ENCODE measurements at places on chromosomes 5 and 9.

DNA sequence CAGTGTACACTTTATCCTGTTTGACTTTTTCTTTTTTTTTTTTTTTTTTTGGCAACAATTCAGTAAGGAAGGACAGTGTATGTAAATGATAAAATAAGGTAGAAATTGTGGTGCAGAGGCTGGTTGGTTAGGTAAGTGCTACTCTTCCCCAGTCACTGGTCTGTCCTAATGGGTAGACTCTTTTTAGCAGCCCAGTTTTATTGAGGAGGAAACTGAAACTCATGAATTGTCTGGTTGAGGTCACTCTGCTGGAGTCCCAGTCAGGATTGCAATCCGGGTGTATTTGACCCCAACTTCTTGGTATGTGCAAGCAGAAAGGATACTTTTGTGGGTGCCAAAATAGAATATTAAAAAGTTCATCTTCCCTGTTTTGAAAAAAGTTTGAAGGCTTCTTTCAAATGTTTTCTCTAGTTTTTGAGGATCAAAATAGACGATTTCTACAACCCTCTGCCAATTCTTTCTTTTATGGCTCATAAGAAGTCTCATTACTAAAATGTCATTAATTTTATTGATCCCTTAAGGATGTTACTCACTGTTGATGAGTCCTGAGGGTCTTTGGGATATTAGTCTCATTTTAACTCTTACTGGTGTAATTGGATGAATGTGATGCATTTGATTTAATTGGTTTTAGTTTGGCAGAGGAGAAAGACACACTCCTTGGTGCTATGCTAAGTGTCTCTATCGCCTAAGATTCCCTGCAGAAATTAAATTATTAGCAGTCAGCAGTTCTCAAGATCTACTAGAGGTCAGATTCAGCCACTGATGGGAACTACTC lies 171.9 kb downstream of the KDM4C start:
- no peak for DNase-seq

DNA sequence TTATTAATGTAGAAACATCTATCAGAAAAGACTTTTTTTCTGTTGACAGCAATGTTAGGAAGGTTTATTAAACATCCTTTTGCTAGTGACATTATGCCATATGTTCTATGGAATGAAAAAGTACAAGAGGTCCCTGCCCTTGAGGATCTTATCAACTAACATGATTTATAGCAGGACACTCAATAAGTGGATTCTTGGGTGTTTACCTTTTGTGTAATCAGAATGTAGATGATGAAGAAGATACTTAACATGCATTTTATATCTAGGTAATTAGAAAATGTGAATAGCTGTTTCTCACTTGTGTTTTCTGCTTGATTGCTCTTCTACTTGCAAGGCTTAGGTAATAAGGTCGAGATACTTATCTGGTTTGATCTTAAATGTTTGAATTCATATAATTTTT lies 4.9 kb downstream of the HMGCR start:
- DNase-seq, result no peak

DNA sequence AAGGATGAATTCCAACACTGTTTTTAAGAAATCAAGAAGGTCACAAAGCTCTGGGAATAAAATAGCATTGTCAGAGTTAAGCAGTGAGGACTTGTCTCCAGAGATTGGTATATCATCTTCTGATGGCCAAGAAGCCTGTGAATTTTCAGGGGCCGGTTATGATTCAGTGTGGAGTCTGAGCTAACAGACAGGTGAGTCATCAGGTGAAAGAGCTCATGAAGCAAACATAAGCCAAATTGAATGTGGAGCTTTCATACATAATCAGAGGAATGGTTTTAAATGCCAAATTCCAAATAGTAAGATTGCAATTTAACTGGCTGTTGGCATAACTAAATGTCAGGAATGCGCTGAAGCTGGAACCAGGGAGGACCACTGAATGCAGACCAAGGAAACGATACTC lies 494.2 kb downstream of the MTRR start:
- no peak for DNase-seq

DNA sequence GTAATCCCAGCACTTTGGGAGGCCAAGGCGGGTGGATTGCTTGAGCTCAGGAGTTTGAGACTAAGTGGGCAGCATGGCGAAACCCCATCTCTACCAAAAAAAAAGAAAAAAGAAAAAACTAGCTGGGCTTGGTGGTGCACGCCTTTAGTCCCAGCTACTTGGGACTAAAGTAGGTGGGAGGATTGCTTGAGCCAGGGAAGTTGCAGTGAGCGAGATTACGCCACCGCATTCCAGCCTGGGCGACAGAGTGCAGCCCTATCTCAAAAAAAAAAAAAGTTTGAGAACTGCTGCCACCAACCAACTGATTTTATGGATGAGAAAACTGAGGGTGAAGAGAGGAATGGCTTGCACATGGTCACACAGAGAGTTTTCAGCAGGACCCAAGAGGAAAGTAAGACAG lies 175.1 kb downstream of the DOCK8 start:
- no peak for DNase-seq

- no peak for DNase-seq
Measured at GRCh38 chr5:138011991-138012390, 20.9 kb downstream of the FAM13B start.

GRCh38 chr9:2043243-2043642 lies 28.1 kb downstream of the SMARCA2 start:
- DNase-seq, result no peak

GRCh38 chr9:95311961-95312360 lies 5.5 kb downstream of the FANCC start:
- no peak for DNase-seq

GRCh38 chr9:16825331-16825725 lies 45.1 kb downstream of the BNC2 start:
- peak; percentile 33 for DNase-seq

DNA sequence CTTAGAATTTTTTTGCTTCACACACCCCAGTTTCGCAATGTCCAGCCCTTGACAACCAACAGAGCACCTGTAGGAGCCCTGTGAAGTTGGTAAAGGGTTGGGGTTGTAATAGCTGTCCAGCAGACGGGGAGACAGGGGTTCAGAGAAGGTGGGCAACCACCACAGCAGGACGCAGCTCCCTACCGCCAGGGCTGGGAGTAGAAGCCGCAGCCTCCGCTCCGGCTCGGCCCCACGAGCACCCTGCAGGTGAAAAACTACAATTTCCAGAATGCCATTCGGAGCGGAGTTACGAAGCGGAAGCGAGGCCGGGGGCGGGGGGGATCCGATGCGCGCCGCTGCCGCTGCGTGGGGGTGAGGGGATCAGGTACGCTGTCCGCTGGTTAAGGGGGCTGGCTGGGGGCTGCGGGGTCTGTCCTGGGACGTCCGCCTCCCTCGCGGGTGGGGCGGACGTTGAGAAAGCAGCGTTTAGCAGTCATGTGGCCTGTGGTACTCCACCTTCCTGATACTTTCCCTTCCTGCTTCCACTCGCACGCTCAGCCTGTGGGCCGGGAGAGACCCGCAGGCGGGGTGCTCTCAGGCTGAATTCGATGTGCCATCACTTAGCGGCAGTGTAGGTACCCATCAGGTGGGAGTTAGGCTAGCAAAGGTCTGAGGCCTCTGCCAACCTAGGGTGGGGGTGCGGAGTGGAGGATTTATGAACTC lies at the start of gene TRMT10B:
Gene TRMT10B (plus strand): TSS at position 317 of the 702 bp plus-strand sequence. CDS start 8,127 bp downstream, outside the sequence.
- peak; percentile 62 for DNase-seq

GRCh38 chr5:124179819-124180218 lies 566.6 kb downstream of the ZNF608 start:
- peak; percentile 53 for DNase-seq

DNA sequence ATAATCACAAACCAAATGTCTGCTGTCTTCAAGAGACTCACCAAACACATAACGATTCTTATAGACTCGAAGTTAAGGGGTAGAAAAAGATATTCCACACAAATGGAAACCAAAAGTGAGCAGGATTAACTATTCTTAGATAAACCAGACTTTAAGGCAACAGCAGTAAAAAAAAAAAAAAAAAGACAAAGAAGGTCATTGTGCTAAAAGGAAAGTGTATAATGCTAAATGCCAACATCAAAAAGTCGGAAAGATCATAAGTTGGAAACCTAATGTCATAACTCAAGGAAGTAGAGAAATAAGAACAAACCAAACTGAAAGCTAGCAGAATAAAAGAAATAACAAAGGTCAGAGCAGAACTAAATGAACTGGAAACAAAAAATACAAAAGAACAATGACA lies 714.6 kb downstream of the SEMA5A start:
- DNase-seq, result no peak

DNA sequence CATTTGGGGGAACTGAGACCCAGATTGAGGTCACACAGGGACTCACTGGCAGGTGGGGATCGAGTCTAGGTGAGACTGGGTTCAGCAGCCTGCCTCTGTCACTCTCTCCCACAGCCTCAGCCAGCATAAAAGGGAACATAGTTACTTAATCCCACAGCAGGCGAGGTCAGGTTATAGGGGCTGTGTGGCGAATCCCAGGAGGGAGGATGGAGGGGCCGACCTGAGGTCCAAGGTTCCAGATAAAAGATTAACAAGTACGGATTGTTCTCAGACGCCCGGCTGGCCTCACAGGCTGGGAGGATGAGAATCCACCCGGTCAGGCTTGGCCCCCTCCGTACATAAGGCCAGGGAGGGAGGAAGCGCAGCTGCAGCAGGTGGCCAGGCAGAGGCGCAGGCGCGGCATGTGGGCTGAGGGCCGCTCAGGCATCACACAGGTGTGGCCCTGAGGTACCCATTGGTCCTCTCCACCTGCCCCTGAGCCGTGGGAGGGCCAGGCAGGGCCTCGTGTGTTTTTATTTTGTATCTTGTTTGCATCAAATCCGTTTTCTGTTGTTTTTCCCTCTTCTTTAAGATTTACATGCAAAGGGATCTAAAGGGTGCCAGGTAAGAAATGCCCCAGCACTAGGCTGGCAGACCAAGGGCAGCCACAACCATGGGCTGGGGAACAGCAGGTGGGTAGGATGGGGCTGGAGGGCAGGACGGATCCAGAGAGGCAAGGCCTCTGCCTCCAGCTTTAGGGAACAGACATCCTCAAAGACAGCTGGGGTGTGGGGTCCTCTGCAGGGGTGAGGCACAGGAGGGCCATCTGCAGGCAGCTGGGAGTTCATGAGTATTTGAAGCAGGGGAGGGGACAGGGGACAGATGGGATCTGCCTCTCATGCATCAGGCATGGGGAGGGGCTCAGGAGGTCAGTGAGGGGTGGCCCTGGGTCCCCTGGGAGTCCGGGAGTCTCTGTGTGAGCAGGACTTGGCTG lies 3.6 kb downstream of the SUSD3 start:
- no peak for DNase-seq

DNA sequence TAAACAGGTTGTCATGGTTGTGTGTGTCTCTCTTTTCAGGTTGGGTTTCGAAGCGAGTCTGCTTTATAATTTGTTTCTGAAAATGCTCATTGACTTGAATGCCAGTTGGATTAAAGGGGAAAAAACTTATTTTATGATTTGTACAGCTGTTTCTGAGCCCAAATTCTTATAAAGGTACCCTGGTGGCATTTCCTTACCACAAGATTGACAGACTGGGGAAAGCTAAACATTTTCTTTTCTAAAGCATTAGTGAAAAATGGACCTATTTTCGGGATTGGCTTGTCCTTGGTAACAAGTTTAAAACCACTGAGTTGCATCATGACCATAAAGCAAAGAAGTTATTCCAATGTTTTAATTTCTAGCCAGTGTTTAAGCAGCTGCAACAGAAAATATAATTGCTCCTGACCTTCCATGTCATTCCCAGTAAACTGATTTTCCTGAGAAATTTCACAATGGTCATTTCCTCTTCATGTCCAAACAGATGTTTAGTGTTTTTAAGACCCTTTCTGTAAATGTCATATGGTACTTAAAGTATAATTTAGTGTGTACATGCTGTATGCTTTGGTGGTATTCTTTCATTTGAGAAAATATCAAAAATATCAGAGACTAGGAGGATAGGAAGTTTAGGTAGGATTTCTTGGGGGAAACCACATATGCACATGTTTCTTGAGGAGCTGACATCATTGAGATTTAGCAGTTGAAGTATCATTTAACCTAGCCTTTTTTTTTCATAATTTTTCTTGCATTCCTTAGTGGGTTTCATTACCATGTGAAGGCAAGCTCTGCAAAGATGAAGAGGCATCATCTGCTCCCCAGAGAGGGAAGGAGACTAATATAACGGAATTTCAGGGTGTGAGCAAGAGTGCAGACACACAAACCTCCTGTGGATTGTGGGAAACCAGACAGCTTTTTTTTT lies 667.1 kb upstream of the RGMB start:
- DNase-seq, result peak; percentile 86

GRCh38 chr5:121872856-121873255 lies 21.2 kb downstream of the FTMT start:
- DNase-seq, result no peak

GRCh38 chr9:129472651-129473102 lies 148.2 kb downstream of the C9orf50 start:
- DNase-seq, result no peak

GRCh38 chr5:98898743-98899142 lies 30.1 kb downstream of the CHD1 start:
- DNase-seq, result no peak

DNA sequence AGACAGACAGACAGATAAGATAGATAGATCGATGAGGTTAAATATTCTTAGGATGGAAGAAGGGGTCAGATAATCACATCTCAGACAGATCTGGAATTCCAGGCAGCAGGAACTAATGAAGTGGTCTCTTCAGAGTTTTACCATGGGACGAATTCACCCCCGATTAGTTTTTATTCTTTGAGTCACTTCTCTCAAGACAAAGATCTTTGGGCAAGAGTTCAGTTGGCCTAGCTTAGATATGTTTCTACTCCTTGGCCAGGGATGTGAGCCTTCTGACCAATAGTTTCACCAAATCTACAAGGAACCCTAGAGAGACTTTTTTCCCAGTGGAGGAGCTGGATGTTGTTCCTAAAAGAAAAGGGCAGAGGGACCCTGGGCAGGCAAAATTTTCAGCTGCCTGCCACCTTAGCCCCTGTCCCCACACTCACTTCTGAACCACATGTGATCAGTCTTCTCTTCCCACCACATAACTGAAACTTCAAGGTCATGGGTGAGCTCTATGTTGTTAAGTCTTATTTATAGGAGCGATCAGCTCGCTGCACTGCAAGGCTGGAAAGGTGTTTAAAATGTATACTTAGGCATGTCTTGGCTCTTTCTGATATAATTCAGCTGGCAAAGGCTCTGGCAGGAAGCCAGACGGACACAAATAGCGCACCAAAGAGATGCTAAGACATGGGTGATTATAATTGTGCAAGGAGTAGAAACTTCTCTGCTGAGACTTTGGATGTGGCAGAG lies 132.9 kb downstream of the PALM2AKAP2 start:
- no peak for DNase-seq

DNA sequence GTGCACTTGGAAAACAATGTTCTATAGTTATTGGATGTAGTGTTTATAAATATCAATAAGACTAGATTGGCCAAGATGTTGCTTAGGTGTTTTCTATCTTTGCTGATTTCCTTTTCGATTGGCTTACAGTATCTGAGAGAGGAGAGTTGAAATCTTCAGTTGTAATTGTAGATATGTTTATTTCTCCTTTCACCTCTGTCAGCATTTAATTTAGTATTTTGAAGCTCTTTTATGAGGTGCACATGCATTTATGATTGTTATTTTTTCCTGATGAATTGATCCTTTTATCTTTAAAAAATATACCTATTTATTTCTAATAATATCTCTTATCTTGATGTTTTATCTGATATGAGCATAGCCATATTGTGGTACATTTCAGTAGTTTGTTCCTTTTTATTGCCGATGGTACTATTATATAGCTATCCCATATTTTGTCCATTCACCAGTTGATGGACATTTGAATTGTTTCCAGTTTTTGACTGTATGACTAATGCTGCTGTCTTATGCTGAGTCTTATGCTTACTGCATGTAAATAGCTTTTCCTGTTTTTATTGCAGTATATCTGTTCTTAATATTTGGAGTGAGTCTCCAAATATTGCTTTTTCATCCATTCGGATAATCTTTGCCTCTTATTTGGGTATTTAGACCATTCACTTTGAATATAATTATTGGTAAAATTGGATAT lies 34.7 kb downstream of the ERCC6L2 start:
- no peak for DNase-seq

Data from myocyte (in vitro differentiated cells).